Brain (organoid and tissue), 16 donors: ENCODE measurements at places on chromosomes 6 and 20.

DNA sequence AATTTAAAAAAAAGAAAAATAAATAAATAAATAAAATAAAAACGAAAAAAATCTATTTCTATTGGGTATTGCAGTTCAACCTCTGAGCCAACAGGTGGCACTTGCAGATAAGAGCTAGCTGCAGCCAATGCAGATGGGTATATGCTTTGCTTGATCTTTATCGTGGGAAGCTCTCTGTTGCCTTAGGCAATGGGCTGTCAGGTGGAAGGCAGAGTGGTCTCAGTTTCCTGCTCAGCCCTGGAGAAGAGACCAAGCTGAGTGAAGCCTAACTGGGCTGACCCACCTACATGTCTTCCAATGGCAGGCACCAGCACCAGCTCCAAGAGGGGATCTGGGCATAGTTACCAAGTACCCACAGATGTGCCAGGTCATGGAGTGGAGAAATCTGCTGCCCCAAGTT lies 95.0 kb downstream of the AK9 start:
- DNase-seq: no peak

DNA sequence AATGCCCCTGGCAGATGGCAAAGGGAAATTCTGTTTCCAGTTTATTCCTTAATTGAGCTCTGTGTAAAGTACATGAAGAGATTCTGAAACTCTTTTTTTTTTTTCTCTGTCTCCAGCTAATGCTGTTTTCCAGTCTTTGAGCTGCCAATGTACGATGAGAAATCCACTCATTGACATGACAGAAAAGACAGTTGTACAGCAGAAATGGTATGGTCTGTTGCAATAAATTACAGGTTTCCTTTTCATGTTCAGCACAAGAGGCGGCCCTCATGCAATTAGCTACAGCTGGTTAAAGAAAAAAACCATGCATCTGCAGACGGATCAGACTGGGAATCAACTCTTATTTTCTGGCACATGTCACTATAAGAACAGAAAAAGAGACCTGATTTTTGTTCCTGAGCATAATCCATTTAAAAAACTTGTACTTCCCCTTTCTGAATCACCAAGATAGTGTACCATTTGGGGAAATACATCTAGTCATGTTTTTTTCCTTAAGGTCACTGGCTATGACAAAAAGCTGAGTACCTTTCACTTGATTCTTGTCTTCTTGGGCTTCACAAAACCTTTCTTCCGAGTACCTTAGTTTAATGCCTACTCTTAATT lies 289.8 kb upstream of the PREP start:
- DNase-seq: peak; percentile 88

- peak; percentile 95 for DNase-seq
Measured at GRCh38 chr6:35727231-35727934, 9.4 kb upstream of the ARMC12 start.

DNA sequence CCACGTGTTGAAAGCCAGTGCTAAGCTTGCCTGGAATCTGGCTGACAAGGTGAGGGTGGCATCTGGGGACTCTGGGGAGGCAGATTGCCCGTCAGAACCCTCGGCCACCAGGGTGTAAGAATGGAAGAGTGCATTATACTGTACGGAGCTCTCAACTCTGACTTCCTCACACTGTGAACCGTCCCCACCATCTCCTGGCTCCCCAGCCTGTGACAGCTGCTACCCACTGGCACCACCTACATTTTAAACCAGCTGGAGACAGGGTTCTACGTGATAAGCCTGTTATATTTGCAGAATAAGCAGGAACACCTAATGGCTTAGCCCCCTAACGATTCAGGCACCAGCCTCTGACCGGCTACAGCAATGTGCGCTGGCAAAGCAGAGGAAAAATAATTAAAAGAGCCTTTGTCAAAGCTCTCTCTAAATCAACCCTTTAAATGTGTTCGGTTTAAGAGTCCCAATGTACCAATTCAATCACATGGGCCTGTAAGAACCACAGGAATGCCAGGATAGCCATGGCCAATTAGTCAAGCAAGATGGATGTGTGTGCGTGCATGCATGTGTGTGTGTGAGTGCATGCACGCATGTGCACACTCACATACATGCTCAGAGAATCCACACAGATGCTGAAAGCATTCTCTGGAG lies 89.1 kb upstream of the TAB2 start:
- peak; percentile 68 for DNase-seq

DNA sequence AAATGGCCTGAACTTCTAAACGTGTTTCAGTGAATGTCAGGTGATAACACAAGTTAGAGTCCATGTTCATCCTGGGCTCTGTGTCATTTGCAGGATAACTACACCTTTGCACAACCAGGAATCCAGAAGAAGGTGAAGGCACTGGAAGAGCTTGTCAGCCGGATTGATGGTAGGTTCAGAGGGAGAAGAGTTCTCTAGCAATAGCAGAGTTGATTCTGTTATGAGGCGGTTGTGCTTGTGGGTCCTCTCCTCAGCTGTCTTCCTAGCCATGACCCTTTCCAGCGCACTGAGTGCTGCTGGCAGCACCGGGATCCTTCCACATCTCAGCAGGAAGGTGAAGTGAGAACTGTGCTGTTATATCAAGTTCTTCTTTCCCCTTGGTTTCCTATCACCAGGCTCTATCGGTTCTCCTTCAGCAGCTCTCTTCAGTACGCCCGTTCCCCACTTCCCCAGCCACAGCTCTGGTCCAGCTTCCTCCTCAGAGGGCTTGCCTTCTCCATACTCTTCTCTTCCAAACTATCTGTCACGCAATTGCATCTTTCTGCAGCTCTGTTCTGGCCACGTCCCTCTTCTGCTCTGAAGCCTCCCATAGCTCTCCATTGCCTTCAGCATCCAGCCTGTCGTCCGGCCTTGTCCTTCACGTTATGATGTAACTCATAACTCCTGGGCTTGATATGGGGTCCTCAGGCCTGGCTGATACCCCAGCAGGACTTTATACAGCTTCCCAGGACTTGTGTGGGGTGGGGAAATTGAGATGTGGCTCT lies 39.9 kb upstream of the RNF8 start:
- no peak for DNase-seq

DNA sequence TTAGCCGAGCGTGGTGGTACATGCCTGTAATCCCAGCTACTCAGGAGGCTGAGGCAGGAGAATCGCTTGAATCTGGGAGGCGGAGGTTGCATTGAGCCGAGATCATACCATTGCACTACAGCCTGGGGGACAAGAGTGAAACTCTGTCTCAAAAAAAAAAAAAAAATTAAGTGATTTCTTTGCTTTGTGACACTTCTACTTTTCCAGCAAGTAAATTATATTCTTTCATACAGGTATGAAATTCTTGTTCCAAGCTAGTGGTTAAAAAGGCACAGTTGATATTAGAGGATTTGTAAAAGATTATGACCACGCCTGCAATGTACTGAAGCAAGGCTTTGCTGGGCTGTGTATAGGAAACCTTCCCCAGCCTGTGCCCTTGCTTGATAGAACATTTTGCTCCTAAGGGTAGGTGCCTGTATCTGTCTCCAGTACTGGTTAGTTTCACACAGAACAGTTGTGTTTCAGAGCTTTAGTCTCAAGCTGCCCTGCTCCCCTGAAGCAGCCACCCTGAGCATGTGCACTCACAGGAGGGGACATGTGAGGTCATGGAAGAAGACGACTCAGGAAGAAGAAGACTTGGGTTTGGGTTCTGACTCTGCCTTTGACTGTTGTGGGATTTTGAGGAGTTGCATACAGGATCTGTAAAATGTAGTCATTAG lies 10.2 kb downstream of the PTPN1 start:
- no peak for DNase-seq

- peak; percentile 78 for DNase-seq
Measured at GRCh38 chr6:97068211-97068610, 143.7 kb downstream of the KLHL32 start.

- no peak for DNase-seq
Measured at GRCh38 chr6:24743944-24744335, 25.0 kb upstream of the C6orf62 start.

DNA sequence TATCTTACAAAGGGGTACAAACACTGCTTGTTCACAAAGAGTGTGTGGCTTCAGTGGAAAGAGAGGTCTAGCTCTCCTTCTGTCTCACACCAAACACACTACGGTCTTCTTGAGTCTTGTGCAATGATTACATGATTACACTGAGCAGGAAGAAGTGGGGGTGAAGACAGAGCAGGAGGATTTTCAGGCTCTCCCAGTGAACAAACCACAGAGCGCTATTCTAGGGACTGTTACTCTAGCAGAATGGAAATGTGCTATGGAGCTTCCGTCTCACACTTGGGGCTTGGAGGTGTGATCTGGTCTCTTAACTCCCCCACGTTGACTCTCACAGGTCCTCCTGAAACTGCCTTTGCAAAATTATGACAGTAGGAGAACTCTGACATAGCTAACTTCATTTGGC lies 203.4 kb downstream of the MYLK4 start:
- DNase-seq: no peak

DNA sequence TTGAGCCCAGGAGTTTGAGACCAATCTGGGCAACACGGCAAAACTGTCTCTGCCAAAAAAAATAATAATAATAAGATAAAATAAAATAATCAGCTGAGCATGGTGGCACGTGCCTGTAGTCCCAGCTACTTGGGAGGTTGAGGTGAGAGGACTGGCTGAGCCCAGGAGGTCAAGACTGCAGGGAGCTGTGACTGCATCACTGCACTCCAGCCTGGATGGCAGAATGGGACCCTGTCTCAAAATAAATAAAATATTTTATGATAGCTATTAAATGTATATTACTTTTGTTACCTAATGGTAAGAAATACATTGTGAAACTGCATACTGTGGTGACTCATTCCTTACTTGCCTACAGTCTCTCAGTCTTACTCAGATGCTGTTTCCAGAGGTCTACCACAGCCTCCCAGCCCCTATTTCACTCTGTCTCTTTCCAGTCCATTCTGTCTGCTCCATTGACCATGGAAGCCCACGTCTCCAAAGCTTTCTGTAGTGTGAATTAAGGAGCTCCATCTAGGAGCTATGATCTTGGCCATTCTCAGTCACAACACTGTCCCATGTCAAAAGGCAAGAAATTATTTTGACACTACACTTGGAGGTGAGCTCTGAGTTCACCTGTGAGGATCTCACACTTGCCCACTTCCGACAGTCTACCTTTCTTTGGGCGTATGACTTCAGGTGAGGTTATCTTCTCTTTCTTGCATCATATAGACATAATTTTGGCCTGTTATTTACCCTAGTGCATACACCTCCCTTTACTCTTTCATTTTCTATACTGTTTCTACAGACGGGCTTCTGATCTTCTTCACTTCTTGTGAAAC lies 22.4 kb upstream of the SNX9 start:
- DNase-seq: no peak

- no peak for DNase-seq
Measured at GRCh38 chr6:168711049-168711640, 270.2 kb downstream of the SMOC2 start.

DNA sequence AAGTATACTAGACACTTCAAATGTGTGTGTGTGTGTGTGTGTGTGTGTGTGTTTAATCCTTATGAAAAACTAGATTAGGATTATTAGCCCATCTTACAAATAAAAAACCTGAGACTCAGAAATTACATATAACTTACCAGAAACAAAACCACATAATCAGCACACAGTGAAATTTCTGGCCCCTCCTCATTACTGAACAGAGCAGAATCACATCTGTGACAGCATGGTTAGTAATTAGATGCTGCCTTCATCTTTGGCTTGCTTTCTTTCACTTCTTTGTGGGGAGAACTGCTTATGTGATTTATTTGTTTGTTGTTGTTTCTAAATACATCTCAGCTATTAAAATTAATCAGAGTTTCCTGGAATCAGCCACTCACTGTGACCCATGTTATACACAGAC lies 267.1 kb downstream of the TENT5A start:
- no peak for DNase-seq

GRCh38 chr6:167550941-167551627 lies 226.2 kb downstream of the TTLL2 start:
- peak; percentile 50 for DNase-seq

DNA sequence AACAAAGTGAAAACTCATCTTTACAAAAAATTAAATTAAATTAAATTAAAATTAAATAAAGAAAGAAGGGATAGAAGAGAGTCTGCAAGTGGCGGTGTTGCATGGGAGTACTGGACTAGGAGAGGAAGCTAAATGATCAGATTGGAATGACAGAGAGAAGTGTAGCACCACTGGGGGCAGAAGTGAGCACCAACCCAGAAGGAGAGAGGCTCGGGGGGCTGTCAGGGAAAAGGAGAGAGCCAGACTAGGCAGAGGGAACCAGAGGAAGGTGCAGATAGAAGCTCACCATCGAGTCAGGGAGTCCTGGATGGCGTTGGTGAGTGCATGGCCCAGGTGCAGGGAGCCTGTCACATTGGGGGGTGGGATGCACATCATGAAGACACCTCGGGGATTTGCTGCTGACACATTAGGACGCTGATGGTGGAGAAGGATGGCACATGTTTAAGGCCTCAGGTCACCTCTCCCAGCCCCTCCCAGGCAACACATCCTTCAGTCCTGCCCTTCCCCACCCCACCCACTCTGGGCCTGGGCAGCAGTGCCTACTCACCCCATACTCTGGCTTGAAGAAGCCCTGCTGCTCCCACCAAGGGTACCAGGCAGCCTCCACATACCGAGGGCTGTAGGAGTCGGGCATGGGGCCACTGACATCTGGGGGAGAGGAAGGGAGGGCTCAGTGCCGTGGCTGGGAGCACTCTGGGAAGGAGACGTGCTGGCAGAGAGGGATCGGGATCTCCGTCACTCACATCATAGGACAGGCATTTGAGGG lies 4.0 kb downstream of the VARS1 start:
- DNase-seq: peak; percentile 86

- no peak for DNase-seq
Measured at GRCh38 chr6:80129485-80129884, 23.0 kb downstream of the BCKDHB start.

DNA sequence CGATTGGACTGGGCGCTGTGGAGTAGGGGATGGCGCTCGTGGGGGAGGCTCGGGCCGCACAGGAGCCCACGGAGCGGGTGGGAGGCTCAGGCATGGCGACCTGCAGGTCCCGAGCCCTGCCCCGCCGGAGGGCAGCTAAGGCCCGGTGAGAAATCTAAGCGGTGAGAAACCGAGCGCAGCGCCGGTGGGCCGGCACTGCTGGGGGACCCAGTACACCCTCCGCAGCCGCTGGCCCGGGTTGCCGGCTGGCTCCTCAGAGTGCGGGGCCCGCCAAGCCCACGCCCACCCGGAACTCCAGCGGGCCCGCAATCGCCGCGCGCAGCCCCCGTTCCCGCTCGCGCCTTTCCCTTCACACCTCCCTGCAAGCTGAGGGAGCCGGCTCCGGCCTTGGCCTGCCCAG lies 59.7 kb upstream of the MYLIP start:
- DNase-seq: no peak
